ENCODE measurements at places on chromosomes 16 and 17. TPM values are rescaled to one million over a fixed set of nuclear protein-coding genes. Genes with fewer than 3 reads are reported as not detected.
A peak's percentile ranks its signal among the peaks of the same experiment; 100 is the strongest.

GRCh38 chr17:11598274-11599221 lies at the start of gene DNAH9:
Gene DNAH9 (plus strand): TSS chr17:11598470. CDS start chr17:11598499, 29 bp downstream.
- peak; percentile 100 for DNase-seq

GRCh38 chr17:4833941-4834680 lies 971 bp downstream of the MINK1 start:
- peak; percentile 60 for DNase-seq

DNA sequence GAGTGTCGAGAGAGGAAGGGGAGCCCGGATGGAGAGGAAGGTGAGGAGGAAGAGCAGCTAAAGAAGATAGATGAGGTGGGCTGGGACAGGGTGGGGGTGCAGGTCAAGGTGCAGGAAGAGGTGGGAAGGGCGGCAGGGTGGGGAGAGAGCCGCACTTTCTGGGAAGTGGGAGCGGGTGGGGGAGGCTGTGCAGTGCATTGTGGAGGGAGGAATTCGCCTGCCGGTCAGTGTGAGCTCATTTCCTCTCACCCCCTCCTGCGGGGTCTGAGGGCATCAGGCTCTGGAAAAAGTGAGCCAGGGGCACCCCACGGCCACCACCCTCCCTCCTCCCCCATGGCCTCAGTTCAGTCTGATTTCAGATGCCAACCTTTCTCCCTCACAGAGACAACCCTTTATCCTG lies 2.5 kb upstream of the ARHGAP23 start:
- DNase-seq, result no peak

- DNase-seq, result peak; percentile 77
Measured at GRCh38 chr16:67546761-67547422, 15.4 kb upstream of the CTCF start.

GRCh38 chr16:51164574-51164973 lies 13.5 kb upstream of the SALL1 start:
- no peak for DNase-seq

- DNase-seq, result no peak
Measured at GRCh38 chr17:46038937-46039336, 39.9 kb downstream of the STH start.

DNA sequence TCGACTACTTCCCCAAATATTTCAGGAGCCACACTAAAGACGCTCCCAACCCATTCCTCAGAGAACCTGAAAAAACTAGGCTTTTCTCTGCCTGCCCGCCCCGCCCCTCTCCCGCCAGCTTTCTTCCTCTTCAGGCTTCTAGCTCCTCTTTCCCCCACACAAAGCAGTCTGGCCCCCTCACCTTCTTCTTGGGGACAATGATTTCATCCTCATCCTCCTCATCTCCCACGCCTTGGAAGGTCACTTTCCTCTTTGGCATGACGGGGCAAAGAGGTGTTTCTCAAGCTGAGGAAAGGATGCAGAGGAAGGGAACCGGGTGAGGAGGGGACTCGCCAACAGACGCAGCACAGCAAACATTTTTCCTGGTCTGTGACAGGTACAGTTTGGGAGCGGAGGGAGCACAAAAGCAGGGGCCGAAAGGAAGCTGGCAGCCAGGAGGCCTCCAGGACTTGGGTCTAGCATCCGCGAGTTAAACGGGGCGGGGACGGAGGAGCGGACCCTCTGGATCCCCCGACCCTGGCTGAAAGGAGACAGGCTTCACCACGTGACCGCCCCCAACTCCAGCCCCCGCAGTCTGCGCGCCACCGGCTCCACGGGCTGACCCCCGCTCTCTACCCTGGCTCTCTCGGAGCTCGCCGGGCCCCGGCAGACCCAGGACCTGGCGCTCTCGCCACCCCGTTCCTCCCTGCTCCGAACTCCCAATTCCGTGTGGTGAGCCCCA lies 525 bp downstream of the CD2BP2 start:
- DNase-seq, result no peak

DNA sequence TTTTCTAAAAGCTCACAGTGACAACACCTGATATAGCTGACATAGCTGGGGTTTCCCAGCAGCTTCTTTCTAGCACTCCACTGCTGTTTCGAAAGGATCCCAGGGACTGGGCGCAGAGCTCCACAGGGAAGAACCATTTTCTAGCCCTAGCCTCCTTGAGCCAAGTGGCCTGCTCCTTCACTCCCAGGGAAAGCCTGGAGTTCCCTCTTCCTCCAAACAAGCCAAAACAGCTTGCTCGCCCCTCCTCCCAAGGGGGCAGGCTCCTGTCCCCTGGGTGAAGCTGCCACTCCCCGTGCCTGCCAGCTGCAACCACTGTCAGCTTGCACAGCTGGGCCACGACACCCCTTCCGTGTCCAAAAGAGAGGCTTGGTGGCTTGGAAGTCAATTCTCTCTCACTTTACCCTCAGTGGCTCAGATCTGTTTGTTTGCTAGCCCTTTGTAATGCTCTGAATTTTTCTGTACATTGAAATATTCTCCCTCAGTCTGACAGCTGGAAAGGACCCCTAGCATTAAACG lies 59.8 kb downstream of the CYTH1 start:
- no peak for DNase-seq

GRCh38 chr16:81808933-81809480 lies 29.9 kb downstream of the PLCG2 start:
- DNase-seq, result no peak

- peak; percentile 74 for DNase-seq
Measured at GRCh38 chr16:67862623-67863583, 9.9 kb upstream of the EDC4 start.

The ZNF594 gene
- 5.8 TPM for polyA plus RNA-seq
